ENCODE measurements at places on chromosomes 16 and 17. TPM values are rescaled to one million over a fixed set of nuclear protein-coding genes. Genes with fewer than 3 reads are reported as not detected.

BAIAP3 gene
- 2.6 TPM for total RNA-seq

DNA sequence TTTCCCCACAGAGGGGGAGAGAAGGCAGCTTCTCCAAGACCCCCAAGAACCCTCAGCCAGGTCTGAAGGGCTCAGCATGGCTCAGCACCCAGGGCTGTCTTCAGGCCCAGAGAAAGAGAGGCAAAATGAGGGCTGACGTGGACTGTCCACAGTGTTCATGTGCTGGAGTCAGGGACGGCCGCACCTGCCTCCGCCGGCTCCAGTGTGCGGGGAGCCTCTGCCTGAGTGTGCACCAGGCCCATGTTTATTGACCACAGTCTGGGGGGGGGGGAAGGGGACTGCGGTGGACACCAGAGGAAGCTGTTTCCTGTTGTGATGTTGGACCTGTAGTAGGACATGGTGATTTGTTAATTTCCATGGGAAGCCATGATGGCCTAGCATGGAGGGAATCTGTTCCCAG is 6.9 kb downstream of the MRM1 start:
- no peak for DNase-seq

DNA sequence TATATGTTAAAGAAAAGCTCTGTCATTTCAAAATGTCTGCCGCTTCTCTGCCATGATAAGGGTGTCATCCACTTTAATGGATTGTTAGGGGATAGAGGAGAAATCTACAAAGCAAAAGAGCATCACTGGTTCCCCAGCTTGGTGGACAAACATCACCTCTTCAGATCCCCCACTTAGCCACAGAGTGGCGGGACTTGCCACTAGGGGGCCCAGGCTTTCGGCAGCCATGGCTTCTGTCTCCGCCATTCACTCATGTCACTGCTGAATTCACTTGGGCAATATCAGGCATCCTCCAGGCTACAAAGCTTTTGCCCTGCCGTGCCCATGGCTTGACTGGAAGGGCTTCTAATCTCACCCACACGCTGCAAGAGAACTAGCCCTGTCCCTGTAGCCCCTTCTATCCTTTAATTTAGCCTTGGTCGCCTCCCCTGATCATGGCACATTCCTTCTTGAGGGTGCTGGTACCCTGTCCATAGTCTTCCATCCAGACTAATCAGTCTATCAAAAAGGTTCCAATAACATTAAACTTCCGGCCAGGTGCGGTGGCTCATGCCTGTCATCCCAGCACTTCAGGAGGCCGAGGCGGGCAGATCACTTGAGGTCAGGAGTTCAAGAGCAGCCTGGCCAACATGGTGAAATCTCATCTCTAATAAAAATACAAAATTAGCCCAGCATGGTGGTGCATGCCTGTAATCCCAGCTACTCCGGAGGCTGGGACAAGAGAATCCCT is 34.7 kb downstream of the SBK1 start:
- peak; percentile 38 for DNase-seq

- DNase-seq = no peak
Observed at GRCh38 chr16:31441956-31442355, 633 bp downstream of the ZNF843 start.

- DNase-seq = no peak
Observed at GRCh38 chr16:77468831-77469230, 34.0 kb upstream of the ADAMTS18 start.

- DNase-seq = no peak
Observed at GRCh38 chr17:79556271-79556670, 54.6 kb downstream of the RBFOX3 start.

DNA sequence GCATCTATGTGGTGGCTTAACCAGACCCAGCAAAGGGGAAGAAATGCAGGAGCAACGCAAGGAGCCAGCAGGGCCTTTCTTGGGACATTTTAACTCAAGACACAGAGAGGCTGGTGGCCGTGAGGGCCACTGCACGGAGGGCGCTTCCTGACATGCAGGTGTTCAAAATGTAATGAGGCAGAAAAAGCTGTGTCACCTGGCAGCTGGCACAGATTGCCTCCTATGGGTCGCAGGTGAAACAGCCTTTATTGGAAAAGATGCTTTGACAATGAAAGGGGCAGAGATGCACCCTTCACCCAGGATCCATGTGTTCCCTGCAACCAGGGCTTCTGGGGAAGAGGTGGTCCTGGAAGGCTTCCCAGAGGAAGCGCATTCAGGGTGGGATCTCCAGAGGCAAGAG is 219.3 kb downstream of the XYLT1 start:
- DNase-seq = no peak
